CD14-positive monocyte (primary cell): ENCODE measurements at places on chromosomes 7 and 10.

DNA sequence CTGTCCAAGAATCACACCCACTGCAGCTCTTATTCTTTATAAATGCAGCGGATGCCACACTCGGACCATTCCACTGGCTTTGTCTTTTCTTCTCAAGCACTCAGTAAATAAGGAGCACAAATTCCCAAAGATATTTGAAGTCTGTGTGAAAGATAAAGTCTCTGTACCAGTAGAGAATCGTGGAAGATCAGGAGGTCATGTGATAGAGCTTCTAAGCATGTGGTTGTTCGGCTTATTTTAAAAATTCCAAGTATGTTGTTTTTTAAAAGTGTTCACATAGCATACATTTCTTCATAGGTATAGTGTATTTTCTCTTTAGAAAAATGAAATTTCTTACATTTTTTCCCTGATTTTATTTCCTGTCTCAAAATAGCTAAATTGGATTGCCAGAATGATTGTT, 75.8 kb downstream of the NOC3L start:
- DNase-seq, result no peak

DNA sequence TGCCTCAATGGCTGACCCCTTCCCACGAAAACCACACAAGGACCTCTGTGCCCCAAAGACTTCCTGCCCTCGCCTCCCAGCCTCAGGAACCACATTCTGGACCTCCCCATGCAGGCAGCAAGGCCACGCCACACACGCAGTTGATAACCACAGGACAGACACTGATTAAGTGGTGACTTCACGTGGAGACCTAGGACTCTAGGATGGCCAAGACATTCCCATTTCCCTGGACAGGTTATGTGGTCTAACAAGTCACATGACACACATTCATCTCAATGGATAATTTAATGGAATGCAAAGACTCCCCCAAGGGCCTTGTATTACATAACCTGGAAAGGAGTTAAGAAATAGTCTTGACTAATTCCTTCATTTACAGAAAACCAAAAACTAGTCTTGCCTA, 110.2 kb downstream of the LARP4B start:
- DNase-seq, result no peak

DNA sequence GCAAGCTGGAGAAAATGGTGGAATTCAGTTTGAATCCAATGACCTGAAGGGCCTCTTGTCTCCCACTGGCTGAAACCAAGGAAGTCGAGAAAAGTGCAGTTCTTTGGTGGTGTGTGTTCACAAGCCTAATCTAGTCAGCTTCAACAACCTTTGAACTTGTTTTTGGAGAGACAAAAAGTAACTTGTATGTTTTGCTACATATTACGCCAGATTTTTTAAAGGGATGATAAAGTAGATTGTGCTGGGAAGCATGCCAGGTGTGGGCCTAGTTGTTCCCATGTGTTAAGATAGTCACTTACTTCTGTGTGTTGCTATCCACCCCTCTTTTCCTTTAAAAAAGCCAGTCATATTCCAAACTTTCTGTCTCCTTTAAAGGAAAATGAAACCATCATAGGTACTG, 79.7 kb upstream of the FAM3C start:
- no peak for DNase-seq

GRCh38 chr7:46852795-46853194, 729.1 kb downstream of the TNS3 start:
- no peak for DNase-seq

GRCh38 chr10:71014021-71014805, 125.8 kb upstream of the PCBD1 start:
- no peak for DNase-seq

GRCh38 chr10:11194859-11195586, 177.4 kb downstream of the CELF2 start:
- peak; percentile 36 for DNase-seq

- DNase-seq, result no peak
Observed at GRCh38 chr10:72588266-72588665, 37.6 kb downstream of the MICU1 start.

DNA sequence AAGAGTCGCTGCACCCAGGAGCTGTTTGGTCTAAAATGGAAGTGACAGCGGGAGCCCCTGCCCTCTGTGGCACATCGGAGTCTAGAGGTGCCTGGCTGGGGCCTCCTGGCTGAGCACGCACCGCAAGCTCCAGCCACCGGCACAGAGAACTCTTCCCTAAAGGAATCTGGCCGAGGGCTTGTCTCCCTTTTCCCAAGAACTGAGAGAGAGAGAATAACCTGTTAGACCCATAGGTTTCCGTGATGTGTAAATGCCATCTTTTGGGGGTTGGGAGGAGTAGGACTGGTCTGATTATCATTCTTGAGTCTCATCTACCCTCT, 47.3 kb downstream of the PROSER2 start:
- no peak for DNase-seq

- no peak for DNase-seq
Observed at GRCh38 chr10:1464881-1465417, 272.4 kb downstream of the ADARB2 start.

- no peak for DNase-seq
Observed at GRCh38 chr7:55348502-55348901, 16.6 kb upstream of the LANCL2 start.

DNA sequence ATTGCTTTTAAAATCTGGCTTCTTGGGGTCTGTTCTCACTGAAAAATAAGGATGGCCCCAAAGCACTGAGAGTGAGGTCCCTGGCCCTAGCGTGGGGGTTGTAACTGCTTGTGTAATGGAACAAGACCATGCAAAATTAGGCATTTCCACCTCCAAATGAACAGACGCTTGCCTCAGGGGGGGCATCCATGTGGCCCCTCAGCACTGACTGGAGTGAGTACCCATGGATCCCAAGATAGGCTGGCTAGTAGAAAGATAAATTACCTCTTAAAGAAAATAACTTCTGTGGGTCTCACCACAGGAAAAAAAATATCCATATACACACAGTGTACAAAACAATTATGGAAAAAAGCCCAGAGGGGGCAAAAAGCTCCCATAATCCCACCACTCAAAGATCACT, 15.2 kb upstream of the CPA1 start:
- DNase-seq, result no peak

- no peak for DNase-seq
Observed at GRCh38 chr10:64637939-64638338, 1116.7 kb downstream of the REEP3 start.

GRCh38 chr7:3588341-3588740, 287.3 kb downstream of the SDK1 start:
- no peak for DNase-seq

GRCh38 chr10:77602913-77603533, 34.6 kb downstream of the KCNMA1 start:
- no peak for DNase-seq

DNA sequence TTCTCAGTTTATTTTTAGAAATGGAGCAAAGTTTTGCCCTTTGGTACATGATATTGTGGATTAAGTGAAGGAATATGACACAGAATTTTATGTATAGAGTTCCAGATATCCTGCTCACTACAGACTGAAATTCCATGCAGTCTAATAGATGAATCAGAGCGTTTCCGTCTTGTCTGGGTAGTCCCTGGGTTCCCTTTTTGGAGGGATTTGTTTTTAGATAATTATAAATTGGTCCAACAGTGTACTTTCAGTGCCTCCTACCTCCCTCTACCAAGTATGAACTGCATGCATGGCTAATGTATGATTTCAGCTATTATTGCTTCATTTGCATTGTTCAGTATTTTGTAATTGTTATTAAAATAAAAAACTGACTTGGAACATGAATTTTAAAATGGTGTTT, 74.4 kb downstream of the SEPTIN7 start:
- DNase-seq, result no peak

- DNase-seq, result no peak
Observed at GRCh38 chr10:82692458-82692857, 817.5 kb downstream of the NRG3 start.

- no peak for DNase-seq
Observed at GRCh38 chr7:115032715-115033703, 111.1 kb downstream of the MDFIC start.

DNA sequence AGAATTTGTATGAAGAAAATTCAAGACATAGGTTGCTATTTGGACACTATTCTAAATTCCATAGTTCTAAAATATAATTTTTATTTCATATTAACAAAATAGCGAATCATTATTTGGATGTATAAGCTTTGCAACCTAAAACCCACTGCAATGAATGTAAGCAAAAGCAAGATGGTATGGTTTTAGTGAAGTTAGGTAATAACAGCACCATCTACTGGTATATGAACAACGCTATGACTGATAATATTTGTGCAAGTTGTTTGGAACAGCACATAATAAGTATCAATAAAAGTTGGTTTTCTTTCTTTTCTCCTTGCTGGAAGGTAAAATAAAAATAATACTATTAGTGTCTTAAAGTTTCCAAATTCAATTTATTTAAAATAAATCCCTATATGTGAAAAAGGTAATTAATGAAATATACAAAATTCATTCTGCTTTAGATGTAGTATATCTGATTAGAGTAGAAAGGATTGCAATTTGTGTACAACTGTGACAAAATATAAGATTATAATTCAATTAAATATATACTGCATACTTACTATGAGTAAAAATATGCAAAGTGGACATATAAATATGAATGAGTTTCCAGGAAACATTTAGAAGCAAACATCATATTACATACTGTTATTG, 79.0 kb upstream of the LSM8 start:
- no peak for DNase-seq

GRCh38 chr10:13722747-13723653, 136.2 kb downstream of the PRPF18 start:
- DNase-seq, result no peak

DNA sequence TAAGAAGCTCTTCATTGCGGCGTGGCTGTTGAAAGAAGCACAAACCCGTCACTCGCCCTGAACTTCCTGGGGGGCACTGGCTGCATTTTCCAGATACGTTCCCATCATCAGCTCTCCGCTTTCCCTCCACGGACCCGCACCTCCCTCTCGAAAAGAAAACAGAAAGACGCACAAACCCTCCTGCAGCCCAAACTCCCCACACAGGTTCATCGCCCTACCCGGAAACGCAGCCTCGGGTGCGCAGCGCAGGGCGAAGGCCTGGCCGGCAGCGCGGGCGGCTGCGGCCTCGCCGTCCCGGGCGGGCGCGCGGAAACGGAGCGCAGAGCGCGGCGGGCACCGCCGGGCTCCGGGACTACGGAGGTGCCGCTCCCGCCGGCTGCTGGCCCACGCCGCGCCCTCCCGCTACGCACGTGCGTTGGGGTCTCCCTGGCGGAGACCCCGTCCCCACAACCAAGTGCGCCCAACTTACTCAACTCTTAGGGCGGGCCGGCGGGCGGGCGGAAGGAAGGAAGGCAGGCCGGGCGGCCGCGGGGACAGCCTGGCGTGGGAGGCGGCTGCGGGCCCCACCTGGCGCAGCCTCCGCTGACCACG, 822 bp downstream of the ZNF800 start:
- peak; percentile 30 for DNase-seq

DNA sequence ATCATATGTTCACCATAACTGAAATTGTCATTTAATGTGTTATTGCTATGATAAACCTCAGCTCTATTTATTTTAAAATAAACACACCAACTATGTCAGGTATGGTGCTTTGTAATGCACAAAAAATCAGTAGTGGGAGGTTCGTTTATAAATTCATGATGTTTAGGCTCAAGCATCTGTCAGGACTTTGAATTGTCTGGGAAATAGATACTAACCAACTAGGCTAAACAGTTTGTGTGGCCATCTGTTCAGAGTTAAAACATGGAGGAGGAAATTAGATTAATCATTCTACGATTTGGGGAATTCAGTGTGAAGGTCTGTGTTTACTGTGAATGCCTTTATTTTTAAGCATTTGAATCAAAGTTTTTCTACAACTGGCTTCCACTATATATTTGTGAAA, 212.6 kb upstream of the FZD8 start:
- DNase-seq, result no peak

DNA sequence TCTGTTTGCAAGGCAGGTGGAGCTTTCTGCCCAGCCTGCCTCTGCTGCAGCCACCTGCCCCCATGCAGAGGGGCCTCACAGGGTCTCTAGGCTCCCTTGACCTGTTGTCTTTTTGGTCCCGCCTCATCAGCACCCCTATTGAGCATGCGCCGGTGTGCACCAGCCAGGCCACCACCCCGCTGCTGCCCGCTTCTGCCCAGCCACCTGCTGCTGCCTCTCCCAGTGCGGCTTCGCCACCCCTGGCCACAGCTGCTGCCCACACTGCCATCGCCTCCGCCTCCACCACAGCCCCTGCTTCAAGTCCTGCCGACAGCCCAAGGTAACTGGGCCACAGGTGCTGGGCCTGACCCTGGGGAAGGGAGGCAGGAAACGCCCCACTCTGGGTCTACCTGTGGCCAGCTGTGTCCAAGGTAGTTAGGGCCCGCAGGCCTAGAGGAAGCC, 38.1 kb downstream of the LDB3 start:
- no peak for DNase-seq
